Adipocyte (in vitro differentiated cells): ENCODE measurements at places on chromosomes 4 and X.

DNA sequence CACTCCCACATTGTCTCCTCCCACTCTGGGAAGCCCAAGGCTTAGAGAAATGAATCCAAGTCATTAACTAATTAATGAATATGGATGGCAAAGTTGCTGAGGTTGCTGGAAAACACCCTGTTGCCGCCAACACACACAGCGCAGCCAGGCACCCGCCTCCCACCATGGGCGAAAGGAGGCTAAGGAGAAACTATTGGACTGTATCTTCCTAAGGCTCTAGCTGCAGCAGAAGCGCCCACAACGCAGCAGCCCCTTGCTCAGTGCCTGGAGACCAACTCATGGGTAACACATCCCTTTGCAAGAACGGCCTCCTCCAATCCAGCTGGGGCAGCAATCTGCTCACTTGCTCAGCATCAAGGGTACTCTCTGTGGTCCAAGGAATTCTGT, 34.2 kb downstream of the TSC22D3 start:
- no peak for DNase-seq

DNA sequence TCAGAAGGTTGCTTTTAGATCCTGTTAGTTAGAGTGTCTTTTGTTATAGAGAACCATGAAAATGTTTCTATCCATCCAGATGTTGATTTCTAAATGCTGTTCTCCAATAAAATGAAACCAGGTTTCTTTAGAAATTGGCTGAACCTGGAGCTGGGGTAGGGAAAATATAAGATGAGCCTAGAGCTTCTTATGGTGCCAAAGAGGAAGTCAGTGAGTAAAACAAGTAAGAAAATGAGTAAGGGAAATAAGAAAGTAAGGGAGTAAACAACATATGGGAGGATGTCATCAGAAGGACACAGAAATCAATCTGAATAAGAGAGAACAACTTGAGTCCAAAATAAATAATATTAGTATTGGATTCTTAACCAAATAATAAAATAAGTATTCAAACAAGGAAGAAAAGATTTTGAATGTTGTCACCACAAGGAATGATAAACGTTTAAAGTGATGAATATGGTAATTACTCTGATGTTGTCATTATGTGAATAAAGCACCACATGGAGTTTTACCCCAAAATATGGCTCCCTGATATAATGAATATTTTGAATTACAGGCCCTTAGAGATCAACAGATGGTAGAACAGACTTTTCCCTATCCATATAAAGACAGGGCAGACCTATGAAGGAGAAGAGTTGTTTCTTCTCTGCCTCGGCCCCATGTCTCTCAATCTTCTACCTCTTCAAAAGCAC, 506.1 kb downstream of the IL15 start:
- DNase-seq, result no peak

DNA sequence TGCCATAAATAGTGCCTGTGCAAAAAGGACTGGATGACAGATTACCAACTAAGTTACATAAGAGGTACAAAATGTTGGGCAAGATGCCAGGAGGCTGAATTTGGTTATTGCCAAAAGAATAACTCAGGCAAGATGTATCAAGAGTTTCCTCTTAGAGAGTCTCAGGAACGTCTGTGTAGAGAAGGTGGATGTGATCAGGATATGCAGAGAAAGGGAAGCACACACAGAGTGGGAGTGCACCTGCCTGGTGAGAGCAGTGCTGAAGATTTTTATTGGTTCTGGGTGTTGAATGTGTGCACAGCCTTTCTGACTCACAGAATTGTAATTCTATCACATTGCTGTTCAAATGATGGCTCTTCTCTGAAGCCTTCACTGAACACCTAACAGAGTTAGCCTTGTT, 156.8 kb upstream of the HS3ST1 start:
- no peak for DNase-seq

GRCh38 chr4:6719611-6720179, 3.7 kb downstream of the BLOC1S4 start:
- no peak for DNase-seq

DNA sequence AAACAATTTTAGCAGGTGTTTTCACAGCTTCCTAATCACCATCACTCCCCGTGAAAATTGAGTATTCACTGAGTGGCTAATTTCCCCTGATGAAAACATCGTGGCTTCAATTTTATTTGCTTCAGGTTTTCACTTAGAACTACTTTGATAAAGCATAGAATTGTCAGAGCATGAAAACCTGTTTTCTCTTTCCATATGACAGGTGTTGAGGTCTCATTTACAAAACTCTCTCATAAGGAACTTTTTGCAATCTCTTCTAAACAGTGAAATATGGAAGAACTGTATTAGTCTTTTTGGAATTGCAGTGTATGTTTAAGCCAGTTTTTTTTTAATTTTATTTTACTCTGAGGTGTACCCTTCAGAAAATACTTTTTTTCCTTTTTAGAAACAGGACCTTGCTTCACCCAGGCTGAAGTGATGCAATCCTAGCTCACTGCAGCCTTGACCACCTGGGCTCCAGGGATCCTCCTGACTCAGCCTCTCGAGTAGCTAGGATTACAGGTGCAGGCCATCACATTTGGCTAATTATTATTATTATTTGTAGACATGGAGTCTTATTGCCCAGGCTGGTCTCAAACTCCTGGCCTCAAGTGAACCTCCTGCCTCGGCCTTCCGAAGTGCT, 111.2 kb upstream of the RAPGEF2 start:
- DNase-seq, result no peak

DNA sequence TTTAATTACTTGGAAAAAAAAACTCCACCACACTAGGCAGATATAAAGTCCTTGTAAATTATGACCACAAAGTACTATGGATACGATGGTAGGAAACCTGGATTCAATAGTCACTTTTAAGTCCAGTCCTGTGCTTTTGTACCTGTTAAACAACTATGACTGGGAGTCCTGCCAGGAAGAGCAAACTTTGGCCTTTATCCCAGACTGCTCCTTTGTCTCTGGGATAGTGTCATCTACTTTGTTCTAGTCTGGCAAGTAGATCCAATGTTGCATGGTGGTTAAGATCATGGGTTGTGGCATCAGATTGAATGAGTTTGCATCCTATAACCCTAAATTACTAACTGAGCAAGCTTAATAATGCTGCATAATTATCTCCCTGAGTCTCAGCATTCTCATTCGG, 175.3 kb upstream of the FGF13 start:
- no peak for DNase-seq

GRCh38 chr4:137968956-137969678, 273.0 kb downstream of the SLC7A11 start:
- no peak for DNase-seq

DNA sequence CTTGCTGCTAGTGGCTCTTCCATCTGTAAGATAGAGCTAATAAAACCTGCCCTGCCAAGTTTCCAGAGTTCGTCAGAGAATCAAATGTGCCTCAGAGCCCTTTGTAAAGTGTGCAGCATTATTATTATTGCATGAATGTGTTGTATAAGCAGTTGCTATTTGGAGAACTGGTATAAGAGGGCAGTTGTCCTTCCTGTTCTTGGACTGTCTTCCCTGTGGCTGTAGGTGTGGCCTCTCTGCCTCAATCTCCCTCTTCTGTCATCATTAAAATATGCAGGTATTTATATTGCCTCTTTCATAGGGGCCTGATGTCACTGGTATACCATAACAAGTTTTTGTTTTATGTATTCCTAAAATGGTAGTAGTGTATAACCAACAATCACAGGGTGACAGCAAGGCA, 3.8 kb downstream of the MTM1 start:
- DNase-seq, result no peak

DNA sequence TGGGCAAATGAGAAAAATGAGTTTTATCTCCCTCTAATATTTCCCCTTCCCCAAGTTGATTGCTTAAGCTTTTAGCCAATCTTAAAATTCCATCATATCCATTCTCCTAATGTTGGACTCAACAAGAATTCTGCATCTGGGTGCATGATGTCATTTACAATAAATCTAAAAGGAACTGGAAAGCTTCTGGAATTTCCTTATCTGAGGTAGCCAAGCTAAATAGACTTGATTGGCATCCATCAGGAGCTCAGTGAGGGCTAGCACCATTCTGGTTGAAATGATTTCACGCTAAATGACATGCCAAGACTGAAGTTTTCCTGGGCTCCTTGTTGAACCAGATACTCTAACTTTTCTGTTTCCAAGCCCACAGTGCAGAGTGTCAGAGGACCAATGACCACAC, 110.3 kb upstream of the SCML1 start:
- no peak for DNase-seq

GRCh38 chr4:69071286-69071685, 25.0 kb upstream of the UGT2B7 start:
- DNase-seq, result no peak
